Left colon (tissue), 2 donors: ENCODE measurements at places on chromosomes 16 and 17.

GRCh38 chr17:77129568-77130301, 11.0 kb upstream of the SEC14L1 start:
- DNase-seq: no peak

DNA sequence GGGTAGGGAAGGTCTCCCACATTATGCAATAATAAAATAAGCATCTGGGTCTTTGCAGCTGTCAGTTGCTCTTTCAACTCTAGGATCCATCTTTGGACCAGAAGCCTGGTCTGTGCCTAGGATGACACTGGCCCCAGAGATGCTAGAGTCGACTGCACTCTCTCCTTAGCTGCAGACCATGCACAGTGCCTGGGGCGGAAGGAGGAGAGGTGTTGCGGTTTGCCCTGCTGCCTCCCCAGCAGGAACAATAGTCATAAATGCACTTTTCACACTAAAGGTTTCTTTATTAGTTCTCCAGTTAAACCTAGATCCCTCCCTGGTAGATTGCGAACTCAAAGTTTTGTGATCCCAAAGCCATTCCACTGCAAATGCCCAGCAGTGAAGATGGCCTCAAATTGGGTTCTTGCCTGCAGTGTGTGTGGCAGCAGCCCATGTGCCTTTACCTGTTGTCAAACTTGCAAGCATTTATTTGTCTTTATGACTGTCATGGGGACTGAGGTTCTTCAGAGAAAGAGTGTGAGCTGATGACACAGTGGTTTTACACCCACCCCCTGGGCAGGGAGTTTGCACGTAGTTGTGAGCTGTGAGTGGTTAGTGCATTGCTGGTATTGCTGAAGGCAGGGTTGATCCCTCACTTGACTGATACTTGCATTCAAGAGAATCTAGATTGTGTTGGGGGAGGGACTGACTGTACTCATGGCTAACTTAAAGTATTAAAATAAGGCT, 10.3 kb downstream of the ATXN1L start:
- no peak for DNase-seq

- DNase-seq: no peak
Observed at GRCh38 chr16:87163637-87164036, 153.6 kb downstream of the C16orf95 start.

DNA sequence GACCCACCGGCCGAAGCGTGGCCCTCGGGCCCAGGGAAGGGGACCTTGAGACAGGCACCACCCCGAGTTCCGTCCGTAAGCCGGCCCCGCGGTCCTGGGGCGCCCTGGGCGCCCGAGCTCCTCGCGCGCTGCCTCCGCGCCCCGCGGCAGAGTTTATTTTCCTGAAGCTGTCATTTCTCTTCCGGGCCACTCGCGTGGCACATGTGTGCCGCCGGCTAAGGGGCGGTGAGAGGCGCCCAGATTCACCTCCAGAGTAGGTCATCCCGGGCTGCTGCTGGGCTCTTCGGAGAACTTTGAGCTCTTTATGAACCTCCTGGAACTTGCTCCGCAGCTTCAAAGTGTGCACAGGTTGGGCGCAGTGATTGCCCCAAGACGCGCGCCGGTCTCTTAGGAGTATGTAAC, 489 bp downstream of the ZC3H18 start:
- DNase-seq: no peak

DNA sequence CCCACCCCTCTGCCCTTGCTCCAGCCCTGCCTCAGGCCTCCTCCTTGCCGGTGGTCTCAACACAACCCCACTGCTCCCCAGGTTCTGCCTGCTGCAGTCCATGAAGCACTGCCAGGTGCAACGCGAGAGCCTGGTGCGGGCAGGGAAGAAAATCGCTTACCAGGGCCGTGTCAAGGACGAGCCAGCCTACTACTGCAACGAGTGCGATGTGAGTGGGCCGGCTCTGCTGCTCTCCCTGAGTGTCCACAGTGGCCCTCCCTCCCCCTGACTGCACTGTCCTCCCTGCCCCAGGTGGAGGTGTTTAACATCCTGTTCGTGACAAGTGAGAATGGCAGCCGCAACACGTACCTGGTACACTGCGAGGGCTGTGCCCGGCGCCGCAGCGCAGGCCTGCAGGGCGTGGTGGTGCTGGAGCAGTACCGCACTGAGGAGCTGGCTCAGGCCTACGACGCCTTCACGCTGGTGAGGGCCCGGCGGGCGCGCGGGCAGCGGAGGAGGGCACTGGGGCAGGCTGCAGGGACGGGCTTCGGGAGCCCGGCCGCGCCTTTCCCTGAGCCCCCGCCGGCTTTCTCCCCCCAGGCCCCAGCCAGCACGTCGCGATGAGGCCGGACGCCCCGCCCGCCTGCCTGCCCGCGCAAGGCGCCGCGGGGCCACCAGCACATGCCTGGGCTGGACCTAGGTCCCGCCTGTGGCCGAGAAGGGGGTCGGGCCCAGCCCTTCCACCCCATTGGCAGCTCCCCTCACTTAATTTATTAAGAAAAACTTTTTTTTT, 1.8 kb upstream of the TMEM88 start:
- peak; percentile 19 for DNase-seq

DNA sequence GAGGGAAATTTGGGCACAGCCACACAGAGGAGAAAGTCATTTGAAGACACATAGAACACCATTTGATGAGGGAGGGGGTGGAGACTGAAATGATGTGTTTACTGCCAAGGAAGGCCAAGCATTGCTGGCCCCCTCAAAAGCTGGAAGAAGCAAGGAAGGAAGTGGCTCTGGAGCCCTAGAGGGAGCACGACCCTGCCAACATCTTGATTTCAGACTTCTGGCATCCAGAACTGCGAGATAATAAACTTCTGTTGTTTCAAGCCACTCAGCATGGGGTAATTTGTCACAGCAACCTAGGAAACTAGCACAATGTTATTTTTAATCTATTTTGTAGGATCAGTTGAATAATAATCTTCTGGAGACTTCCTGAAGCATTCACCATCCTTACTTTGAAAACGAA, 314.8 kb upstream of the GOT2 start:
- DNase-seq: no peak

GRCh38 chr17:81566461-81567126, 14.4 kb upstream of the FAAP100 start:
- peak; percentile 68 for DNase-seq

GRCh38 chr17:36993227-36993626, 44.5 kb downstream of the AATF start:
- no peak for DNase-seq

GRCh38 chr17:39318636-39319035, 82.8 kb downstream of the FBXL20 start:
- DNase-seq: no peak

DNA sequence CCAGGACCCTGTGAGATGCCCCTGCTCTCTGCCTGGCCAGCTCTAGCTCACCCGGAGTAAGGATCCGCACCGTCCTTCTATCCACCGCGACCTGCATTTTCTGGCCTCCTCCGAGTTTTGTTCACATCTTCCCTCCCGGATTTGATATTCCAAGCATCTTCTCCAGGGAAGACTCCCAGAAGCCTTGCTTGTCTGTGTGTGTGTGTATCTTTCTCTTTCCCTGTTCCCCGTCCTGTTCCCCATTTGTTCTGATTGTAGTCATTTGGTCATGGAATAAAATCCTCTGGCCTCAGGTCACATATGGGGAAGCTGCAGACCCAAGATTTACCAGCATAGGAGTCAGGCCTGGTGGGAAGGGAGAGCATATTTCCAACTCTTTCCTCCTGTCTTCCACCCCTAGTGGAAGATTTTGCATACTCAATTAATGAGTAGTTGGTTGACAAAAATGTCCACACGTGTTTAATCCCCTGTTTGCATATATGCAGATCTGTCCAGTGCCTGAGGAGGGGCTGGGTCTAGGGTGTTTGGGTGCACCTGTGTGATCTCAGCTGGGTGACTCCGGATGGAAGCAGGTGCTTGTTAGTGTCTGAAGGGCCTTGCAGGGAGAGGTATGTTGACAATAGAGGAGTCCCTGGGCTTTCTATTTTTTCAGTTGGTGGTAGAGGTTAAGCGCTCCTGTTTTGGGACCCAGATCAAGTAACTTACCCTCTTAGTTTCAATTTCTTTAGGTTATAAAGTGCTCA, 1.9 kb downstream of the PRAC1 start:
- no peak for DNase-seq

DNA sequence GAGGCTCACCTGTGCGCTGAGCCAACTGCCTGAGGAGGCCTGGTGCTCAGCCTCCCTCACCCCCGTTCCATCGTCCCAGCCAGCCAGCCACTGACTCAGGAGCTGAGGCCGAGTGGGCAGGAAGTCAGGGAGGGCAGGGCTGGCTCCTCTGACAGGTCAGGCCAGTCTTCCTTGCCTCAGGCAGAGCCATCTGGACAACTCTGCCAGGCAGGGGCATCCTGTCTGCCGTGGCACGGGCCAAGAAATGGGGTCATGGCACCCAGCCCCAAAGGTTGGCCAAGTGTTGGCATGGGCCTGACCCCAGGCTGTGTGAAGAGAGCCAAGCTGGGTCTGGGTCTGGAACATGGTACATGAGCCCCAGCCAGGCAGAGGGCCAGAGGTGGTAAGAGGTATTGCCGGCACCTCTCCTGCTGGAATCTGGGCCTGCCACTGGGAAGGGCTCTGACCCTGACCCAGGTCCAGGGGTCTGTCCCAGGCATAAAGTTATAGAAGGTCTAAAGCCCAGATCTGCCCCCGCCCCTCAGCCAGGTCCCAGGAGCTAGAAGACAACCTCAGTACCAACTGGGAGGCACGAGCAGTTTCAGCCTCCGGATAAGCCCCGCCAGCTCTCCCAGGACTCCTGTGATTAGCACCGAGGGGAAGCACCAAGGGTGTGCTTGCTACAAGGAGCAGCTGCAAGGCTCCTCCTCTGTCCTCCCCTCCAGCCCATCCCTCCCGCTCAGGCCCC, 2.5 kb upstream of the VASN start:
- DNase-seq: no peak

DNA sequence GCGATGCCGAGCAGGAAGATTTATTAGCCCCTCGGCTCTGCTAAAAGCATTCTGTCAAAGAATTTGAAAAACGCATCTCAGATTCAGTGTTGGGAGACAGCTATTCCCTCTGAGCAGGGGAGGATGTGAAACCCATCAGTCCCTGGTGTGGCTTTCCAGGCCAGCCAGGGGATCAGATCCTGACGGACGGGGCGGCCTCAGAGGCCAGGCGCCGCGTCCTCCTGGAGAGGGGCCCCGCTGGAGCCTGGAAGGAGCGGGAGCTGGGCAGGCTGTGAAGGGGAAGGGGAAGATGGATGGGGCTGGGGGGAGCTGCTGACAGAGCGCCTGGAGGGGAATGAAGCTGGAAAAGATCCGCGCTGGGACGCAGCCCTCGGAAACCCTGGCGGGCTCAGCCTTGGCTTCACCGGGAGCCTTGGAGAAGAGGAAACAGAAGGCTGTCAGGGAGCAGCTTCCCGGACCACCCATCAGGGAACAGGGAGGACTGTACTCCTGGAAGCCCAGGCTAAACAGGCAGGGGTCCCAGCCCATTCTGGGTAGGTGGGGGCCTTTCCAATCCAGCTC, 358.0 kb downstream of the C16orf95 start:
- no peak for DNase-seq

DNA sequence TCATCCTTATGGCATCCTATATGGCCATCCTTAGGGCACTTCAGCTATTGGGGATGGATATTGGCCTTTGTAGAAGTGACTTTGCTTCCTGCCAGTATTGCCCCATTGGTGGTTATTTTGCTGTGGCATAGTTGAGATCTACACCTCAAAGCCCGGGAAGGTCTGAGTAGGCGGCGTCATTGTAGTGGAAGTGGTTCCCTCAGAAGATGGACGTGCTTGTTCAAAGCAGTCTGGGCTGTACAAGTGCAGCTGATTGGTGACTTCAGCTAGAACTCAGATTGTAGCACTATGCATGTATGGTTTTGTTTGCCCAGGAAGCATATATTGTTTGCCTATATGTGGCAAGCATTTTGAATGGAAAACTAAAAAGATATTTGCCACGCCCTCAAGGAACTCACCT, 83.2 kb downstream of the TMC6 start:
- DNase-seq: no peak

GRCh38 chr17:78272181-78272913, 40.9 kb downstream of the TMEM235 start:
- DNase-seq: peak; percentile 81

- no peak for DNase-seq
Observed at GRCh38 chr17:39913989-39914388, 4.4 kb downstream of the GSDMB start.

DNA sequence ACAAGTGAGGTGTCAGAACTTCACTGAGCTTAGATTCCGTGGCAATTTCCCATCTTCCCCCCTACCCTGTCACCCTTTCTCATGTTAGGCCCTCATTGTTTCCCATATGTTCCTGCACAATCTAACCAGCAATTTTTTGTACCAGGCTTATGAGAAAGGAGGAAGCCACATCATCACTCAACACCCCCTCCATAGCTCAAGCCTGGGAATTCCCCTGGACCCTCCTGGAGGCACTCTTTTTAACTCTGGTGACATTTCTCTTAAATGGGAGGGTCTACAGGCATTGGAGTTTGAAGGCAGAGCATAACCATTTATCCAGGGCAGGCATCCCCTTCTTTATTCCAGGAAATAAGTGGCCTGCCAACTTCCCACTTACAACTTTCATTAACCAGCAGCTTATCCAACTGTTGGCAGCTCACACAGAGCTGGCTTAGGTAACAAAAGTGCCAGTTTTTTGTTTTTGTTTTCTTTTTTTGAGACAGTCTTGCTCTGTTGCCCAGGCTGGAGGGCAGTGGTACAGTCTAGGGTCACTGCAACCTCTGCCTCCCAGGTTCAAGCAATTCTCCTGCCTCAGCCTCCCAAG, 10.4 kb upstream of the GLG1 start:
- no peak for DNase-seq

GRCh38 chr16:54199487-54200160, 87.0 kb downstream of the IRX3 start:
- no peak for DNase-seq

- no peak for DNase-seq
Observed at GRCh38 chr17:9883451-9883850, 21.6 kb downstream of the RCVRN start.
